Fibroblast of skin of abdomen (primary cell): ENCODE measurements at places on chromosomes 11 and 22.

DNA sequence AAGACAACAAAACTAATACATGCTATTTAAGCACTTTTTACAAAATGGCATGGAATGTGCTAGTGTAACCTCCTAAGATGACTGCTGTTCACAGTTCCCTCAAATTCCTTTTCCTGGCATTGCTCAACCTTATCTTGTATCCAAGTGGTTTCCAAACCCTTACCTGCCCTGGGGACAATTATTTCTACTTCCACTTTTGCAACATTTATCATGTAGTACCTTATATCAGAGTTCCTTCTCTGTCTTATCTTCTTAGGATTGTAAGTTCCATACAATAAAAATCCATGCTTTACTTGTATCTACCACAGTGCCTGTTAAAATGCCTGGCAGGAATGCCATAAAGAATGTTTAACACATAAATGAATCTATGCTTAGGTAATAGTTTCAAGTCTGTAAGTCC, 109.2 kb upstream of the MTMR2 start:
- no peak for DNase-seq

- no peak for DNase-seq
Measured at GRCh38 chr11:119903389-119903788, 174.4 kb upstream of the NECTIN1 start.

- peak; percentile 89 for DNase-seq
Measured at GRCh38 chr11:26227301-26227746, 104.6 kb upstream of the ANO3 start.

DNA sequence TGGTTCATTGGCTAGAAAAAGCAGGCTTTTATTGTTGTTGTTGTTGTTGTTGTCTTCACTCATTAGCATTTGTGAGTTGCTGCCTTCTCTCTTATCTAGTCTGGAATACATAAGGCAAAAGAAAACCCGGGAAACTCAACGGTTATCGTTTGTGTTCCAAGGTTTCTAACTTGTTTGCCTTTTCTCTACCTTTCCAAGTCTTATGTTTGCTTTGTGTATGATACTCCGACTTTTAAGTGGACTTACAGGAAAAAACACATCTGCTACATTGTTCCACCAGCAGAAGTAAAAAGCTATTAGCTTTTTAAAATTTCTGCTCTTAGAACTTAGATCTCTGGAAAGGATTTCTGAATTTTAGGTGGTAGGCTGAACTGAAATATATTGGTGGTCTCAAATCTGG, 27.0 kb upstream of the HIKESHI start:
- DNase-seq = no peak

- peak; percentile 72 for DNase-seq
Measured at GRCh38 chr11:86816251-86816726, 15.9 kb downstream of the PRSS23 start.

DNA sequence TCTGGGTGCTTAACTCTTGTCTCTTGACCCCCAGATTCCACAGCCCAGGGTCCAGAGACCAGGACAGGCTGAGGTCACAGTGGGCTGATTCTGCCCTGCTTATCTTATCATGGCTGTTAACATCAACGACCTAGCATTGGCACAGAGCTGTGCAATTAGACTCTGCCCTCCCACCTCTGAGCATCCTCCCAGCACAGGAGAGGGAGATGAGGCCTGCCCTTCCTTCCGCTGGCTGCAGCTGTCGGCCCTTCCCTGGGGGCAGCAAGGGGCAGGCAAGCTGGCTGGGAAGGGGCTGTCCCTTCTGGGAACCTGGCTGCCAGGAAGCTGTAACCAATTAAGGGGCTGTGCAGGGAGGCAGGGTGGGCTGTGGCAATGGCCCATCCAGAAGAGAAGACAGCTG, 22.5 kb downstream of the LRRC10B start:
- no peak for DNase-seq

- DNase-seq = peak; percentile 12
Measured at GRCh38 chr11:65078151-65078550, 5.7 kb downstream of the CDCA5 start.

- no peak for DNase-seq
Measured at GRCh38 chr11:37322333-37323194, 724.5 kb upstream of the RAG2 start.

DNA sequence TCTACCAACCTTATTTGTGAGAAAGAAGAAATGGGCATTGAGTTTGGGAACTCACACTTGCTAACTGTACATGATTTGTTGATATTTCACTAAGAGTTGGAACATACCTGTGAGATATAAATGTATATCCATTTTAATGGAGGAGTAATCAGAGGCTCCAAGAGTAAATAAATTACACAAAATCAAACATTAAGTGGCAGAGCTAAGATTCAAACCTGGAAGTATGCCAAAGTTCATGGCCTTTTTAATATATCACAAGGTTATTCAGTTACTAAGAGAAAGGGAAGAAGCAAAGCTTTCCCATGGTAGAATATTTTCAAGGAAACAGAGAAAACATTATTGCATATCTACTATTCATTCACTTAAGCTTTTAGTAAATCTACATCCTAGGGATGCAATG, 1641.1 kb downstream of the FAM181B start:
- DNase-seq = no peak

- no peak for DNase-seq
Measured at GRCh38 chr22:48752451-48753380, 1075.0 kb downstream of the BRD1 start.

GRCh38 chr11:125211191-125211947, 46.8 kb downstream of the PKNOX2 start:
- no peak for DNase-seq

DNA sequence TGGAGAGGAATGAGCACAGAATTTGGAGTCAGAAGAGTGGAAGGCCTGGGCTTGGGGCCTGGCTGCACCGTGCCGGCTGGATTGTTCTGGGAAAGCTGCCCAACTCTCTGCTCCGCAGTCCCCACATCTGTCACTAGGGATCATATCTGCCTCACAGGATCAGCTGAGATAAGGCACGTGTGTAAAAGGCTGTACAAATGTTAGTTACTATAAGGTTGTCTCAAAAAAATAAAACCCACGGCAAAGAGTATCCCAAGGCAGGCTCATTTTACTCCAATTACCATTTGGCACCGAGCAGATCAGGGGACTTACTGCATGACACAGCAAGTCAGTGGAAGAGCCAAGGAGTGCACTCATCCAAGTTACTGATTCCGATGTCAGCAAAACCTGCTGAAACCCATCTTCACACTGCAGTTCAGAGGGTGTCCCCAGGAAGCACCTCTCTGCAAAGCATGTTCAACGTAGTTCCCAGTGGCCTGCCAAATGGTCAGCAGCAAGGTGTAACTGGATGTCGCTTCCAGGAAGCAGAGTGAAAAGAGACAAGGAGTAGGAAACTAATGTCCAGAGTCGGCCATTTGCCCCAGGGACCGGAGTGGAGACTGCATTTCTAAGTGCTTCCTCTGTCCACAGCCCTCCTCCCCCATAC, 18.1 kb upstream of the MRTFA start:
- DNase-seq = peak; percentile 68

DNA sequence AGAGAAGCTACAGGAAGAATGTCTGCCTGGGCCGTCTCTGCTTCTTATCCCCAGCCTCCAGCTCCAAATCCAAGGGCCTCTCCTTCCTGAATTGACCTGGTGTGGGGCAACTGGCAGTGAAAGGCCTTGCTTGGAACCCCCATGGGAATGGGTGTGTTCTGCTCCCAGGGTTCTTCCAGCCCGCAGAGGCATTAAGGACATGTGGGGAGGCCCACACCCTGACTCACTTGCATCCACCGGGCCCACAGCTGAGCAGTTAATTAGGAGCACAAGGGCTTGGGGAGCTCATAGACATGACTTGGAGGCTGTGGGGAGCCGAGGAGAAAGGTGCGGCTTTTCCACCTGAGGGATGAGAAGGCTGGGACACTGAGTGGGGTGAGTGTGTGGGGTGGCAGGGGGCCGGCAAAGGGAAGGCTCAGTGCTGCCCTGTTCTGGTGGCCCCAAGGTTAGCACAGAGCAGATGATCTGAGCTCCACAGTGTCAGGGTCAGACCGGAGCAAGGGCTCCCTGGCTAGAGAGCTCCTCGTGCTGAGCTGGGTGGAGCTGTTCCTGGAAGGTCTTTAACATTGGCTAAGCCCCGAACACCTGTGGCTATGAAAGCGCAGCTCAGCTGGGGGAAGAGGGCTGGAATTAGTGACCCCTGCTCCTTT, 64.5 kb upstream of the NECTIN1 start:
- peak; percentile 88 for DNase-seq

- no peak for DNase-seq
Measured at GRCh38 chr22:38043151-38044039, 13.8 kb upstream of the PICK1 start.

GRCh38 chr11:129637983-129638776, 177.5 kb upstream of the TMEM45B start:
- no peak for DNase-seq

DNA sequence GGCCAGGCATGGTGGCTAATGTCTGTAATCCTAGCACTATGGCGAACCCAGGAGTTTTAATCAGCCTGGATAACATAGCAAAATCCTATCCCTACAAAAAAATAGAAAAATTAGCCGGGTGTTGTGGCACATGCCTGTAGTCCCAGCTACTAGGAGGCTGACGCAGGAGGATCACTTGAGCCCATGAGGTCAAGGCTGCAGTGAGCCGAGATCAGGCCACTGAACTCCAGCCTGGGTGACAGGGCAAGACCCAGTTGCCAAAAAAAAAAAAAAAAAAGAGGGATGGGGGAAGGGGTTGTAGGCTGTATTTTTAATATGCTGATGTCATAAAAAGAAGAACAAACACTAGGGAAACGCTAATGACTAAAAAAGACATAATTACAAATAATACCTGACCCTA, 12.1 kb downstream of the DDX6 start:
- no peak for DNase-seq

DNA sequence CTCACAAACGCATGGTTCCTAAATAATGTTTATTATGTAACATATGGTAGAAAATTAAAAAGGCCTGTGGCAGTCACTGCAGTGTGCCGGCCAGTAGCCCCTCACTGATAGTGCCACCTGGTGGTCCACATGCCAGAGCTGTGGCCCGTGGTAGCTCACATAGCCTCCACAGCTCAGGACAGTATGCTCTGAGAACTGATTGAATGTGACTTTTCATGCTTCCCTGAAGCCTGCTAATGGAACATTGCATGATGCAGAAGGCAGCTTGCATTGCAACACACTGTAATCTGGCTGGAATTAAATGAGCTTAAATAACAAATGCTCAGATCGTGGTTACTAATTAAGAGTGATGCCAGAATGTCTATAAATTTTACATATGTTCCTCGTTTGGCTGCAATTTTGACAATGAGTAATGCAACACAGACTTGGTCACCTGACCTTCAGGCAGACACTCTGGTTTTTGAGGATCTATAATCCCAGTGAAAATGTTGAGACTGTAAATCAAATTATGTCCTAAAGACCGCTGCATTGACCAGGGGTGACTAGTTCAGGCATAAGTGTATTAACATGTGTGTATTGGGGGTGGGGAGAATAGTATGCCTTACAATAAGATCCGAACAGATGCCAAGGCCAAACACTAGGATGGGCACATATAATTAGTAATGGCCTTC, 566.4 kb downstream of the METTL15 start:
- DNase-seq = peak; percentile 98

DNA sequence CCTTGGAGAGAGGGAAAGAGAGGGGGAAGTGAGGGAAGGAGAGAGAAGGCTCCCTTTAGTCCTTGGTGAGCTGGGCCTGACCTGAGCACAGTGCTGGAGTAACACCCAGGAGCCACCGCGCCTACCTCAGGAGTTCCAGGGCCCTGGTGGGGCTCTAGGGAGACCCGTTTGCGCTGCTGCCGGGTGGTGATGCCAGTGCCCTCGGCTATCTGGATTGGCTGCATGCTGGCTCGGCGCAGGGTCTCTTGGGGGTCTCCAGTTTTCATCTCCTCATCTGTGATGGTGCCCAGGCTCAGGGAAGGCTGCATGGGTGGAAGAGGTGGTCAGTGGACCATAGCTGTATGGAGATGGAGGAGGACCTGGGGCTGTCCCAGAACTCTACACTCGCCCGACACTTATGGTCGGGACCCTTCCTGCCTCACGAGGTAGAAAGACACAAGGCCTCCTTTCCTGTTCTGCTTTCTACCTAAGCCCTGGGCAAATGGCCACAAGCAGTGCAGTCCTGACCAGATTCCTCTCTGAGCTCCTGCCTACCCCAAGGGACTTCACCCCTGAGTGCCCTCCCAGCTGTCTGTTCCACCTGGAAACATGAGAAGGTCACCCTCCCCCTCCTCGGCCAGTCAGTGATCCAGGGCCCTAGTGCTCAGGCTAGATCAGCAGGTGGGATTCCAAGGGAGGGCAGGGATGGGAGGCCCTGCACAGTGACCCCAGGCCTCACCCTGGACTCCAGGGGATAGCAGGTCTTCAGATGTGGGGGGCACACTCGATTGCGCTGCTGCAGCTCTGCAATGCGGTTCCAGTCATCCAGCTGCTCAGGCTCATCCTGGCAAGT, 6.0 kb downstream of the IL18BP start:
- DNase-seq = no peak

- peak; percentile 5 for DNase-seq
Measured at GRCh38 chr11:122923302-122923701, 40.7 kb downstream of the JHY start.
